EL (cell line): ENCODE measurements at places on chromosomes 1 and 21.
A peak's percentile ranks its signal among the peaks of the same experiment; 100 is the strongest.

DNA sequence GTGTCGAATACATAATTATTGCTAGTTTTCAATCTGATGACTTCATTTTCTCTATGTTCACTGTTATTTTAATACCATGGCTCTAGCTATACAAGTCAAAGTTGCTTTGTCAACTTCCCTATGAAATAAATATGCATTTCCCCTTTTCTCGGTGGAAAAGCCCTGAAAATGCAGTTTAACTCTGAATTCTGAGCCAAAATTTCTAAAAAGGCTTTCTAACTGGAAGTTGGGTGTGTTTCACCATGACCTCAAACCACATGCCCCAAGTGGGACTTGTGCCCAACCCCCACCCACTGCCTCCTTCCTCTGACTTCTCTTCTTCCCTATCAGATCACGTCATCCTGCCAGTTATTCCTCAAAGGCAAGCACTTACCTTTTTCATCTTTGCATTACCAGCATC is 8.9 kb downstream of the MKNK1 start:
- no peak for DNase-seq

DNA sequence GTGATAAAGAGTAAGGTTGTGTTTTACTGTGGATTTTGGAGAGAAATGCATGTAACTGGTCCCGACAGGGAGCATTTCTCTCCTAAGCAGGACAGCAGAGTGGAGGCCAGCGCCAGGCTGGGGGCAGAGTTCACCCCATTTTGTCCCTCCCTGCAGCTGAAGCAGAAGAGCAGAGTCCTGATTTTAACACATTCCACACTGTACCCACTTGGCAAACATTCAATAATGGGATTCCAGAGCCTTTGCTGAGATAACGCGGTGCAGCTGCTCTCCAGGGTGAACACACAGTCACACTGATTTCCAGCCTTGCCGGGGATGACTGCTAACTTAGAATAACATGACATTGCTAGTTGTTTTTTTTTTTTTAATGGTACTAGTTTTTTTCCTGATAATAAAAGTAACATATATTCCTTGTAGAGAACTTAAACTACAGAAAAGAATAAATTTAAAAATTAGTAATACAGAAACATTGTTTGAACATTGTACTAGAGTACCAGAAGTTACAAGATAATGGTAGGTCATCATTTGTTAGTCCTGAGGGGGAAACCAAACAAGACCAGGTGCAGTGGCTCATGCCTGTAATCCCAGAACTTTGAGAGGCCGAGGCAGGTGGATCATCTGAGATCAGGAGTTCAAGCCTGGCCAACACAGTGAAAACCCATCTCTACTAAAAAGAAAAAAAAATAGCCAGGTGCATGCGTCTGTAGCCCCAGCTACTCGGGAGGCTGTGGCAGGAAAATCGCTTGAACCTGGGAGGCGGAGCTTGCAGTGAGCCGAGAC is 77.2 kb downstream of the SCCPDH start:
- DNase-seq: no peak

GRCh38 chr1:236132420-236133046 is 9.8 kb upstream of the GPR137B start:
- DNase-seq: no peak

- DNase-seq: no peak
Observed at GRCh38 chr1:101942516-101943193, 54.1 kb downstream of the OLFM3 start.

GRCh38 chr1:9249534-9250410 is 15.2 kb downstream of the H6PD start:
- DNase-seq: peak; percentile 37

GRCh38 chr1:205141236-205142101 is 19.7 kb upstream of the RBBP5 start:
- DNase-seq: peak; percentile 82

- DNase-seq: no peak
Observed at GRCh38 chr21:15543473-15543872, 186.3 kb upstream of the USP25 start.

- no peak for DNase-seq
Observed at GRCh38 chr1:160907976-160908375, 23.0 kb upstream of the ITLN1 start.

DNA sequence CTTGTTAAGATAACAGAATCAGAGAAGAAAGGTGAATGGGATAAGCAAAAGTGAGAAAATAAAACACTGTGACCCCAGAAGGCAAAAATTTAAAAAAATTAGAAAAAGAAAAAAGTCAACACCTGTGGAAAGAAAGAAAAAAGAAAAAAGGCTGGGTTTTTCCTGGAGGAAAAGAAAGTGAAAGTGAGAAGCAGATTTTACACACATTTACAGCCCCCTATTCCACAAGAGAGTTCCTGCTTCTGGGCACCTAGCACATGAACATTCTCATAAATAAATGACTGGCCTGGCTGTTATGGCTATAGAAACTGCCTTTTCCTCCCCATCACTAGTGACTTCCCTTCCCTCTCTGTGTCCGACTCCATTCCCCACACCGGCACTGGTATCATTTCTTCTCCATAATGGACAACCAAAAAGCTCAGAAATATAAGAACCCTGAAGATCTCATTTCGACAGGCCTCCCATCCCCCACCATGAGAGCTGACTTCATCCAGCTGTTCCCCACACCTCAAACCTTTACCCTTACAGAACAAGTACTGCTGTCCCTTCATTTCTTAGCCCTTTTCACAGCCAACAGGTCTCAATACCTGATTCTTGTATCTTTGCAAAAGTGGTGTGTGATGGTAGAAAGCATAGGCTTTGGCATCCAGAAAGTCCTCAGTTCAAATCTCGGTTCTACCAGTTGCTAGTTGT is 12.6 kb downstream of the MTF1 start:
- no peak for DNase-seq

DNA sequence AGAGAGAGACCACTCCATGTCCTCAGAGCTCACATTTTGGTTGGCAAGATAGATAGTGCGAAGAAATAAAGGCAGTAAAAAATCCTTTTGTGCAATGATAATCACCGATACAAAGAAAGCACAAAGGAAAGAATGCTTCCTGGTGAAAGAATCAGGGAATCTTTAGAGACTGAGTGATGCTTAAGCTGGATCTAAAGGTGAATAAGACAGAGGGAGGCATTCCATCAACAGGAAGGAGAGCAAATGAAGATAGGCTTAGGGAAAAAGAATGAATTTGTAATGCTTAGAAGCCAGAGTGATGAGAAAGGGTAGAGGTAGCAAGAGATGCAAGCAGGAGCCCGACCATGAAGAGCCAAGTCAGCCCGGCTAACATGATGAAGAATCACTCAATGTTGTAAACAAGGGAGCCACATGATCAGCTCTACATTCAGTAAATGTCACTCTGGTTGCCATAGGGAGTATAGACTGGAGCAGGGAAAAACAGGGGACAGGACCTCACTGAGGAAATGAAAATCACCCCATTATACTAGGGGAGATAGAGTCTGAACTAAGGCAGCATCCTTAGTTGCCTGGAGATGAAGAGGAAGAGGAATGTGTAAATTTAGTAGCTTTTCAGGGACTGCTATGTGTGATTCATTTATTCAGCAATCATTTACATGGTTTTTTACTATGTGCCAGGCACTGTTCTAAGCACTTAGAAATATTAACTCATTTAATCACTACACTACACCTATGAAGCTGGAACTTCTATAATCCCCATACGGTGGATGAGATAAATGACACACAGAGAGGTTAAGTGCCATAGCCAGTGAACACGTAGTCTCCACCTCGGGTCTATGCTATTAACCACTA is 402.6 kb upstream of the NFIA start:
- DNase-seq: no peak
